ENCODE measurements at places on chromosomes 12 and 14. TPM values are rescaled to one million over a fixed set of nuclear protein-coding genes. Genes with fewer than 3 reads are reported as not detected.

Gene SLC5A8
- 0.12 TPM for polyA plus RNA-seq

Gene ERP27
- not detected for polyA plus RNA-seq

Gene CPSF2
- 20.4 TPM for polyA plus RNA-seq

Gene TUBA1A
- 14,333 TPM for polyA plus RNA-seq

Gene PDZRN4
- polyA plus RNA-seq: 46.7 TPM

Gene DPPA3
- not detected for polyA plus RNA-seq

Gene GRIP1
- polyA plus RNA-seq: 41.1 TPM

Gene GPR132
- polyA plus RNA-seq: not detected

Gene TAS2R13
- polyA plus RNA-seq: 0.52 TPM

Gene CABP1
- 0.71 TPM for polyA plus RNA-seq

Data from neural cell (in vitro differentiated cells).